ENCODE measurements at places on chromosomes 16 and 17.
A peak's percentile ranks its signal among the peaks of the same experiment; 100 is the strongest.

GRCh38 chr17:64162554-64162953 lies 32.6 kb upstream of the ERN1 start:
- no peak for DNase-seq

GRCh38 chr17:2034157-2034556 lies 4.2 kb downstream of the DPH1 start:
- DNase-seq, result no peak

DNA sequence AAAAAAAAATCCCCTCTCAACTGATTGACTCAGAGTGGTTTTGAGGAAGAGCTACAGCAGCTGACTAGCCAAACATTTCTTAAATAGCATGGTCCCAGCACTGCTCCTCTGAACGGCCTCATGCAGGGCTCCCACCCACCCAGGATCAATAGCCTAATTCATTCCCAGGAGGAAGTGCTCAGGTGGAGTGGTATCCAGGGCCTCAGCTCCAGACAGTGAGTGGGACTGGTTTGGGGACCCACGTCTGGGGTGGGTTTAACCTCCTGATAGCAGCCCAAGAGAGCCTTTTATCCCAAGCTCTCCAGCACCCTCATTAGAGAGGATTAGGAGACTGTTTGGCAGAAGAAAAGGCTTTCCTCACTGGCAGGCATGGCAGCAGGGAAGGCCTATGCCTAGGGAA lies 68.5 kb upstream of the CDH5 start:
- no peak for DNase-seq

DNA sequence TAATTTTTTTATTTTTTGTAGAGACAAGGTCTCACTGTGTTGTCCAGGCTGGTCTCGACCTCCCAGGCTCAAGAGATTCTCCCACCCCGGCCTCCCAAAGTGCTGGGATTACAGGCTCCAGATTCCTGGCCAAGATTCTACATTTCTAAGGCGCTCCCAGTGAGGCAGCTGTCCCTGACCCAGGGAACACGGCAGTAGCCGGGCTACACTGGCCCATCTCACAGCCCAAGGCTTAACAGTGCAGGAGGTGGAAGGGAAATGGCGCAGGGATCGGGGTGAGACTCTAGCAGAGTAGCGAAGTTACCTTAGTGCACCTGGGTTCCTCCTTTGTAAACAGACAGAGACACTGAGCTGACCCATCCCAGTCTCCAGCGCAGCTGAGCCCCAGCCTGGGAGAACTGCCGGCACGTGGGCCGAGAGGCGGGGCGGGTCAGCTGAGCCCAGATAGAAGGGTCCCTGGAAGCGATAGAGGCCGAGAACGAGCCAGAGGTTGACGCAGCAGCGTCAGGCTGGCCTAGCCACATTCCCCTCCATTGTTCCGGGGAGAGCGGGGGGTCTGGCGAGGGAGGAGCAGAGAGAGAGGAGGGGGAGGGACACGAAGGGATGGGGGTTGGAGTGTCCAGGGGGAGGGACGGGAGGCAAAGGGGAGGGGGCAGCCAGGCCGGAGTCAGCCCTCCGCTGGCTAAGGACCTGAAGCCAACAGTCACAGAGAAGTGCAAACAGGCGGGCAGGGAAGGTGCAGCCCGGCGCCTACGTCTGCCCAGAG lies 2.5 kb downstream of the CARHSP1 start:
- peak; percentile 62 for DNase-seq

DNA sequence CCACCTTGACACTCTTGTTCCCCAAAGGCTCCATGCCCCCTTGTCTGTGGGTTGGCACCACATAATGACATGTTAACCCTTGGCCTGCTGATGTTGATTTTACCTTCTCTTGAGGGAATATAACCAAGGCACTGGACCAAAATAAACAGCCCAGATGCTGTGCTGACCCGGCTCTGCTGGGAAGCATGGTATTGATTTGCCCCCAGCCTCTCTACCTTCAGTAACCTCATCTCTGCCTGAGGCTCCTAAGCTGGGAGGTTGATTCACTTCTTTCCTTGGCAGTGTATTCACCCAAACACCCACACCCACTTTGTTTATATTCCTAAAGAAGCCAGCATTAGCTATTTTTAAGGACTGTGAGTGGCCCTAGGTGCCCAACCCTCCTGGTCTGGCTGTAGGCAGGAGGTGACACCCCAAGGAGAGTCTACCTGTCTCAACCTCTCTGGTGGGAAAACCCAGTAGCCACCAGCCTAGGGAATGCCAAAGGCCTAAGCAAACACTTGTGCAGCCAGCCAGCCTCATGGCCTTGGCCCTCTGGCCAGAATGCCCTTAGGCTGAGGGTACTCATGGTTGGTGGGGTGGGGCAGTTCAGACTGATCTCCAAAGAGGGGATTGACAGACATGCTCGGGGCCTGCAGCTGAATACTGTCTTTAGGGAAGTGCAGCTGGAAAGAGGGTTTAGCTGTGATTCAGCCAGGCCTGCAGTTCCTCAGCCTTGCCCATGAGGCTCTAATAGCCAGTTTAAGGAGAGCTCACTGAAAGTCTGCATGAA lies 42.7 kb downstream of the GNAO1 start:
- no peak for DNase-seq

DNA sequence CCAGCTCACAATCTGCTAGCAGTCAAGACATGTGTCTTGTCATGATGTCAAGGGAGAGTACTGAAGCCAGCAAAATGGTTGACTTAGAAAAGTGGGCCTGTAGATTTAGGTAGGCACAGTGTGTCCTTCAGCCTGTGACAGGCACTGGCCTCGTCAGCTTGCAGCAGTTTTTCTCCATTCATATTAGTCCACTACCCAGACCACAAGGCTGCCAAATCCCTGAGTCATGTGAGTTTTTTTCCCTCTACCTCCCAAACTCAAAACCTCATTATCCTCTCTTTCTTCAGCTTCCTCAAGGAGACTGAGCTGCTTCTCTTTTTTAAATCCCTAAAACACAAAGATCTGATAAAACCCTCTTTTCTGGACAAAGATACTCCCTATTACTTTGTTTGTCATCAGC lies 102.6 kb upstream of the HS3ST3A1 start:
- no peak for DNase-seq

DNA sequence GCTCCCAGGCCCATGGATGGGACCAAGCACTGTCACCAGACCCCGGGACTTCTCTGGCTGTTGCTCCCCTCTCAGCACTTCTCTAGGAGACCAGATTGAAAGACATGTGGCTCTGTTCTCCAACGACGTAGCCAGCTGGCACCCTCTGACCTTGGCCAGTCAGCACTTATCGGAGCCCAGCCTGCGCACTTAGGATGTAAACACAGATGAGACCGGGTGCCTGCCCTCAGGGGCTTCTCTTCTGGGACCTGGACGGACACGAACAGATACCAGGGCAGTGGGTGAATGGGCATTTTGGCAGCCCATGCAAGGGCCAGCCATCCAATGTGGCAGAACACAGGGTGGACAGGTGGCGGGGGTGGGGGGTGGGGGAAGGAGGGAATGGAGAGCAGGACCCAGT lies 6.6 kb downstream of the ZDHHC1 start:
- no peak for DNase-seq

DNA sequence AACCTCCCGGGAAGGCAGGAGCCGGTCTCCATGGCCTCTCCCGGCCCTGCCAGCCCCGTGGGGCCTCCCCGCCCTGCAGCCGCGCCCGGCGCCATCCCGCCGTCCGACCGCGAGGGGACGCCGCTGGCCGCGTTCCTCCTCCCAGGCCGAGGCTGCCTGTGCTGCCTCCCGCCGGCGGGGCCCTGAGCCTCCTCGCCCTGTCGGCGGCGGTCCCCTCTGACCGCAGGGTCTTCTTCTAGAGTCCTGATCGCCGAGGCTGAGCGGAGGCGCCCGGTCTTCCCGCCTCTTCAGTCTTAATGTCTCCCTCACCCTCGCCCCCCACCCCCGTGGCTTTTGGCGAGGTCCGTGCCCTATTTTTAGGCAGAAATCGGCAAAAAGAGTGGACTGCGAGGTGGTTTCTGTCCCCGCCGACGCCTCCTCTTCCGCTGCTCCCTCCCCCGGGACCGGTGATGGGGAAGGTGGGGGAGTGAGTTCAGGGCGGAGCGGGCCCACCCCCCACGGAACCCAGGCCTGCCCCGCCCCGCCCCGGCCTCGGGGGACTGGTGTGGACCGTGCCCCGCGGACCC lies 794 bp upstream of the CPNE7 start:
- no peak for DNase-seq

DNA sequence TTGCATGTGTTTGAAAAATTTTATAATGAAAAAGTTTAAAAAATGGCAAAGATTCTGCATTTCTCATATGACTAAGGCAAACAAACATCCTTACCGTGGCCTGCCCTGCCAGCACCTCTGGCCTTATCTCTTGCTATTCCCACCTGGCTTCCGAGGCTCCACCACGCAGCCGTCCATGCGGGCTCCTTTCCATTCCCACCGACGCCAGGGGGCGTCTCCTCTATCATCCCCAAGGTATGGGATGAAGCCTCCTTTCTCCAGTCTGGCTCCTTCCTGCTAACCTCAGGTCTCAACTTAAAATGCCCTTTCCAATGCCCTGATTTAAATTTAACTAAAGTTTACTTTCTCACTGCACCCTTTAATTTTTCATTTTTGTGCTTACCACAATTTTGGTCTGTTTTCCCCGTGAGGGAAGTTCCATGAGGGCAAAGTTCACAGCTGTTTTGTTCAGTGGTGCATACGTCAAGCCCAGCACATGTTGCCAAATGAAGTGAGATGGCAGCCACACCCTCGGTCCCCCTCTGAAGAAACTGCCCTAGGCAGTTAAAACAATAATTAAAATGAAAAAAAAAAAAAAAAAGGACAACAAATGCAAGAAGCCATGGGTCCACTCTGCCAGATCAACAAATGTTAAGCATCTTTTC lies 13.3 kb upstream of the SDK2 start:
- no peak for DNase-seq

DNA sequence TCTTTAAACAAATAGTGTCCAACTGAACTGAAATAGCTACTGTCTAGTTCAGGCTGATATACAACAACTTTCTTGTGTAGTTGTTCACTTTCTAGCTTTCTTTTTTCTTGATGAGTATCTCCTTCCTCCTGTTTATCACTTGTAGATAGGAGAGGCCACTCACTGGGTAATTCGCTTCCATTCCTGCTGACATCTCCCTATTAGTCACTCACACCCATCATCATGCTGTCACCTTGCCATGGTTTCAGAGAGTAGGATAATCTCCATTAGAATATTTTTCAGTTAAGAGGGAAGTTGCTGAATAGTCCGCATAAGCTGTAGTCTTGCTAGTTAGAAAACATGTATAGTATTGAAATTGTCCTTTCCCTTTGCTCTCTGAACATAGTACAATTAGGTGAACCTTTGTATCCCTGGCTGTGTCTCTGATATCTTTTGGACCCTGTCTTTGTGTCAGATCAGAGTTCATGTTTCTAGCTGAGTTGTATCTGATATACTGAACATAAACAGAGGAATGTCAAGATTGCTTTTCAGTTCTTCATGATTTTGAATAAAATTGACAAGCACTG lies 64.4 kb upstream of the RASL10B start:
- DNase-seq, result no peak

DNA sequence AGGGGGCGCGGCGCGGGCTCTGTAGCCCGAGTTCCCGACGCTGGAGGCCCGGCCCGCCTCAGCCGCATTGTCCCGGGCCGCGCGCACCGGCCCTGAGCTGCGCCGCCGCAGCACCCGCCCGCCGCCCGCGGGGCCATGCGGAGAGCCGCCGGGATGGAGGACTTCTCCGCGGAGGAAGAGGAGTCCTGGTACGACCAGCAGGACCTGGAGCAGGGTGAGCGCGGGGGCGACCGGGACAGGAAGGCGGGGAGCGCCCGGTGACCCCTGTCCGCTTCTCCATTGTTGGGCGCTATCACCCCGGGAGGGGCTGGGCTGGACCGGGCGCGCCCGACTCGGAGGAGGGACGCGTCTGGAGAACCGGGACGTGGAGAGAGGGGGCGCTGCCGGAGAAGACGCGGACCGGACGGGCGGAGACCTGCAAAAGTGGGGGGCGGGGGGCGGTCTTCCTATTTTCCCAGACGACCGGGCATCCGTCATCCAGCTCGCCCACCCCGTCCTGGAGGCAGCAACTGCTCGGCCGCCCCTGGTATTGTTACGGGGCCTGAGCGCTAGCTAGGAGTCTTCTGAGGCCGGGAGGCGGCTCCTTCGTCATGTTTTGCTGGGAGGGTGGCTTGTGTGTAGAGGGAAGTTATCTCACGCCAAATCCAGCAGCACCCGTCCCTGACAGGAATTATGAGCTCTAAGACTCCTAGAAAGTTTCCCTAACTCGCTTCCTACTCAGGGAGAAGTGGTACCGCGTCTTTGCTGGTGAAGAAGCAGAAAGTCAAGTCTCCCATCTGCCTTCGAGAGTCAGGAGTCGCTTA lies 678 bp downstream of the CDR2L start:
- peak; percentile 73 for DNase-seq

- no peak for DNase-seq
These were observed 4.2 kb upstream of the ALOX15 start for GRCh38 chr17:4645642-4646041.

- peak; percentile 26 for DNase-seq
These were observed 2.0 kb downstream of the CBX4 start for GRCh38 chr17:79836972-79837887.

- no peak for DNase-seq
These were observed 688.0 kb downstream of the KCNJ2 start for GRCh38 chr17:70857351-70857750.

GRCh38 chr17:41772586-41773189 lies 13.8 kb downstream of the JUP start:
- DNase-seq, result no peak

DNA sequence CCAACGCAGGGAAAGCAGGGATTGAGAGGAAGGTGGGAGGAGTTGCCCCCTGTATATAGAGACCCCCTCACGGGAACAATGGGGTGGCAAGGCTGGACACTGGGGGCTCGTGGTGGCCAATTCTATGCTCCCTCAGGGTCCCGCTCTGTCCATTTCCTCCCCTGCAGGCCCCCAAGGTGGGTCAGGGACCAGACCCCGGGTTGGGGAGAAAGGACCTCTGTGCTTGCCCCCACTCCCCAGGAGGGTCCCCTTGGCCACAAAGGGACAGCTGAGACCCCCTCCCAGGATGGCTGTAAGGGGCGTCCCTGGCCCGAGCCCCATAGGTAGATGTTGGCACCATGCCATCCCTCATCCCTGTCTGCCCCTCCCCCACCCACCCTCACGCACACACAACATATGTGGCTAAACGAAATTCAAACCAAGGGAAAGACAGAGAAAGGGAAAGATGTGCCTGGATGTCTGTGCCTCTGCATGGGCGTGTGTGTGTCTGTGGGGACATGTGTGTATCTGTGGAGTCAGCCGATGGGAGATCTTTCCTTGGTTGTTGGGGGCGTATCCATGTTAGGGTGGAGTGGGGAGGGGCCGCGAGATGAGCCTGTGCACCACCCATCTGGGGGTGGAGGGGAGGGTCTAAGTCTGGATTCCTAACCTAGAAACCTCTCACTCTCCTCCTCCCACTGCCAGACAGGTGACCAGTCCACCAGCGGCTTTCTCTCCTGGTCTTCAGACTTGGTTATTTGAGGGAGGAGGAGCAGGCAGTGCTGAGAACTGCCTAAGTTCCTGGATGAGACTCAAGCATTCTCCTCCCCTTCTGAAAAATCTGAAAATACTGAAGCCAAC lies 642 bp upstream of the NEUROD2 start:
- DNase-seq, result no peak

- DNase-seq, result no peak
These were observed 79.0 kb downstream of the DYNLRB2 start for GRCh38 chr16:80619824-80620223.

DNA sequence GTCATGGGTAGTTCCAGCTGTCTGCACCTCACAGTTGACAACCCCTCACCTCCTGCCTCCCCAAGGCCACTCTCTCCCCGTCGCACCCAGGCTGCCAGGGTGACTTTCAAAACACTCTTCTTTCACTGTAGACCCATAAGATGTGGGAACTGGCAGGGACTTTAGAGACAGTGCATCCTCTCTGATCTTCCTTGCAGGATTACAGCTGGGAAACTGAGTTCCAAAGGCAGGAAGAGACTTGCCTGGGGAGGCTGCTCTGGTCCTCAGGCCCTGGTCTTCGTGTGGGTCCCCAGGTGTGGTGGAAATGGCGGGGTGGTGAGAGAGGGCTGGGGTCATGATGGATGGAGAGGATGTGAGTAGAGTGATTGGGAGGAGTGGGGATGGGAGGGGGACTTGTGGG lies 21.9 kb upstream of the NKD1 start:
- no peak for DNase-seq
